DMS53 (cell line): ENCODE measurements at places on chromosomes 11 and 22.

DNA sequence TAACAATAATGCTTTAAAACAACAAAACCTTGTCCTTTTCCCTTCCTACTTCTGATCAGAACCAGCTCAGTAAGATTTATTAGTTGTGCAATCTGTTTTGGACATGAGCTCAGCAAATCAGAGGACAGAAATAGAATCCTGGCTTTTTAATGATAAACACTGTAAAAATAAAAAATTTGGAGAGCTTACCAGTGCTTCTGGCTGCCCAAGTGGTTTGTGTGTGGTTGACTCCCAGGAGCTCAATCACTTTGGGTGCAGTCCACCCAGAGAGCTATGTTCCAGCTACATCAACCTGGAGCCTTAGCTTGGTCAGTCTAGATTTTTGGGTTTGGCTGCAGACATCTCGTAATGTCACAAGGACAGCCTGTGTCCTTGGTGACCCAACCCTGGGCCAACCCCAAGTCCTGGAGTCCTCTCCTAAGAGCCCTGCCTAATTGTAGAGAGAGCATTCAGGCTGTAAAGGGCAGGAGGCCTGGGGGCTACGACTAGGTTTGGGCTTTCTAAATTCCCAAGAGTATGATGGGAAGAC lies 28.5 kb downstream of the CD44 start:
- DNase-seq = no peak

- DNase-seq = no peak
These were observed 29.8 kb downstream of the CABIN1 start for GRCh38 chr22:24040946-24041345.

DNA sequence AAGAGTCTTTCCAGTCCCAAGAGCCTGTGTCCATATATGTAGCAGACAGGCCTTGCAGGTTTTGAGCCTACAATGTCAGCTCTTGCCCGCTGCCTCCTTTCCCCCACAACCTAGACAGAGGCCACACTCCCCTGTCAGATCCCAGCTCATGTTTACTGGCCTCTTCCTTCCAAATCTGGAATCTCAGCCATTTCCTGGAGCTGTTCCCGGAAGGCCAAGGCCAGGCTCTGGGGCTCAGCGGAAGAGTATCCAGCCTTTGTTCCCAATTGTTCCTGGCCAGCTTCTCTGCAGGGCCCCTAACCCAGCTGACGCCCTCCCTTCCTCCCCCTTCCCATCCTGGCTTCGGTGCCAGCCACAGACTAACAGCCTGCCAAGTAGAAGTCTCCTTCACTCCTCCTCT lies 1.0 kb upstream of the ROBO4 start:
- no peak for DNase-seq

DNA sequence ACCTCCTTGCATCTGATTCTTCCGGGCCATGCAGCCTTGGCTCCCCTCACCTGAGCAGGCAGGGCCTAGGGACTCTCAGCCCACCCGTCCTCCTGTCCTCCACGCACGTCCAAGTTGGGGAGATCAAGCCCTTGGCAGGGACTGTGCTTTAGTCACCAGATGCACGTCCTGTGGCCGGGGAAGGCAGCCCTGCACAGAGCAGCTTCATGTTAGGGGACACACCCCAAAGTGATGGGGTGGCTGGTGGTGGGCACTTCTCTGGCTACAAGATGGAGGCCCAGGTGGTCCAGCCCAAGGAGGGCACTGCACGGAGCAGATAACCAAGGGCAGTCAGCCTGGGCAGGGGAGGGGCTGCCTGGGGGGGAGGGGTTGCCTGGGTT lies 1.2 kb downstream of the MUC5B start:
- no peak for DNase-seq

DNA sequence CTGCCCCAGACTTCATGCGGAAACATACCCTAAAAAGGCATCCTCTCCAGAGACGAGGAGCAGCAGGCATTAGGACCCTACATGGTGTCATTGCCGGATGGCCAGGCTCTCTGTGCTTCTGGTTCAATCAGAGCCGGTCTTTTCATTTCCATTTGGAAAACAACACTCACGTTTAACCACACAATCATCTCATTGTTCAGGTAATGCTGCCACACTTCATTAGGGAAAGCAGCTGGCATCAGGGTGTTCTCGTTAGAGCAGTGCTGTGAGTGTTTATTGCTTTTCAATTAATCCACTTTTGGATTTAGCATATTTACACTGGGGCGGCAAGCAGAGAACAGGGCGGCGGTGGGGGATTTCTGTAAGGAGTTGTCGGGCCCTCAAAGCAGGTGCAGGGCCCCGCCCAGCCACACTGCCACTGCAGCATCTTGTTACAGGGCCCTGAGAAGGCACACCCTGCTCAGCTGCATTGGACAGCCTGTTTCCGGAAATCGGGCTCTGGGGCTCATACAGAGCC lies 338.6 kb downstream of the SHANK2 start:
- DNase-seq = peak; percentile 69

GRCh38 chr11:15471048-15471894 lies 356.5 kb downstream of the INSC start:
- DNase-seq = peak; percentile 85

GRCh38 chr11:88312628-88313027 lies 24.9 kb downstream of the CTSC start:
- no peak for DNase-seq

DNA sequence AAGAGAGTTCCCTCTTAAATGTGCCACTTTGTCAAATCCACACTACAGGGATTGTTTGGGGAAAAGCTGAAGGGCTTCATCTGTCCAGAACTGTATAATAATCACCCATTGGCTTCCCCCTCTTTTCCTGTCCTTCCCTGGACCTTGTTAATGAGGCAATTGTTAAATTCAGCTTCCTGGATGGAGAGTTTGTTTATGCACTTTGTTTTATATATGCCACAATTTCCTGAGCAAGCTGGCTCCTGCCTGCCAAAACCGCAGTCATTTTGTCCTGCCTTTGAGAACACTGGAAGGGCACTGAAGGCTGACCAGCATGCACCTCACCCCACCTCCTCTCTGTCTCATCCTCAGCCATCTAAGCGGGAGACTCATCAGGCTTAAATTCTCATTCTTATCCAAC lies 86.2 kb downstream of the MSANTD4 start:
- DNase-seq = peak; percentile 42

DNA sequence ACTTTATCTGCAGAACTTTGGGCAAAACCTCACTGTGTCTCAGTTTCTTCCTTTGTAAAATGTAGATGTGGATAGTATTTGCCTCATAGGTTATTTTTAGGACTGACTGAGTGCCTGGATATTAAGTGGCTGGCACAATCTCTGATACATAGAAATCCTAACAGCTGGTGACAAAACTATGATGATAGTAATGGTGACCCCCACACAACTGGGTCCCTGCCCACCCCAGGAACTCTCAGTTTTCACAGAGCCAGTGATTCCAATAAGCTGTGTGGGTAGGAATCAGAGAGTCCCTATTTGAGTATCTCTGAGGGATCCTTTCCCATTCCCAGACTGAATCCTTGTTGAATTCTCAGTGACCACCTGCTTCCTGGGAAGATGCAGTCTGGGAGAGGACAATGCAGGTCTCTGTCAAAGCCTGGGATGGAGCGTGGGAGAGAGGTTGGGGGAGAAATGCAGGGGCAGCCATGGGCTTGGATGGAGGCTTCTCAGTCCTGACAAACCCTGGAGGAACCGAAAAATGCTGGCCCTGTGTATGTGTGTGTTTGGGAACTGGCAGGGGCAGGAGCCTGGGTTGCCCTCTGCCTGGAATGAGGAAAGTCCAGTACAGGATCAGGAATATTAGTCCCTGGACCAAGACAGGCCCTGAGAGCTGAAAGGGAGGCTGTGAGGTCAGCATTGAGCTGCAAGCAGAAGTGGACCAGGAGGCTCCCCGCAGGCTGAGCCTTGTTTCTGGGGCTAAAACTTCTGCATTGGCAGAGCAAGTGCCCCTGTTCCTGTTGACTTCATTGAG lies 6.1 kb upstream of the P2RY6 start:
- DNase-seq = no peak

GRCh38 chr11:65692367-65692766 lies 19.7 kb upstream of the KAT5 start:
- no peak for DNase-seq

- peak; percentile 77 for DNase-seq
These were observed 11.1 kb downstream of the POLR3H start for GRCh38 chr22:41532908-41533825.

- DNase-seq = no peak
These were observed 36.6 kb upstream of the MUC15 start for GRCh38 chr11:26608507-26609146.

GRCh38 chr22:28560046-28560742 lies 119.4 kb downstream of the TTC28 start:
- DNase-seq = no peak

DNA sequence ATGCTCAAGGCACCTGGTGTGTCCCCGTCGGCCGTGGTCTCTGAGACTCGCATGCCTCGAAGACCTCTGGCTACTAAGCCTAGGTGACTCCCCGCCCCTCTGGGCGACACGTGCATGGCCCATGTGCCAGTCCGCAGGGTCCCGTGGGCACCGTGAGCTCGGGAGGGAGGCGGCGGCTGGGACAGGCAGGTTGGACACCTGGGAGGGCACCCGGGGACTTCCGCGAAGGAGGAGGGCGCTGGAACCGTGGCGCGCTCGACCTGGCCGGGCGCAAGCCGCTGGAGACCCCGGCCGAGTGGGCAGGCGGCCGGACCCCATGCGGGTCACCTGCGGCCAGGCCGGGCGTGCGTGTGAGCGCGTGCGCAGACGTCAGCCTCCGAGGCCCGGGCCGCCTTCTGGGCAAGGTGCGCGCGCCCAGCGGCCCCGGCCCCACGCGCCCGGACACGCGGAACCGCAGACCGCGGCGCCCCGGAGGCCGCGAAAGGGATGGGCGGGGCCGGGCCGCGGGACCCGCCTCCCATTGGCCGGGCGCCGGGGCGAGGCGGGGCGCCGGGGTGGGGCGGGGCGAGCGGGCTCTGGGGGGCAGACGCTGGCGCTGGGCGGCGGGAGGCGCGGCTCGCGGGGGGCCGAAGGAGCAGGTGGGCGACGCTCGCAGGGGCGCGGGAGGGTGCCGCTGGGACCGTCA lies 579 bp upstream of the RASD2 start:
- peak; percentile 51 for DNase-seq

DNA sequence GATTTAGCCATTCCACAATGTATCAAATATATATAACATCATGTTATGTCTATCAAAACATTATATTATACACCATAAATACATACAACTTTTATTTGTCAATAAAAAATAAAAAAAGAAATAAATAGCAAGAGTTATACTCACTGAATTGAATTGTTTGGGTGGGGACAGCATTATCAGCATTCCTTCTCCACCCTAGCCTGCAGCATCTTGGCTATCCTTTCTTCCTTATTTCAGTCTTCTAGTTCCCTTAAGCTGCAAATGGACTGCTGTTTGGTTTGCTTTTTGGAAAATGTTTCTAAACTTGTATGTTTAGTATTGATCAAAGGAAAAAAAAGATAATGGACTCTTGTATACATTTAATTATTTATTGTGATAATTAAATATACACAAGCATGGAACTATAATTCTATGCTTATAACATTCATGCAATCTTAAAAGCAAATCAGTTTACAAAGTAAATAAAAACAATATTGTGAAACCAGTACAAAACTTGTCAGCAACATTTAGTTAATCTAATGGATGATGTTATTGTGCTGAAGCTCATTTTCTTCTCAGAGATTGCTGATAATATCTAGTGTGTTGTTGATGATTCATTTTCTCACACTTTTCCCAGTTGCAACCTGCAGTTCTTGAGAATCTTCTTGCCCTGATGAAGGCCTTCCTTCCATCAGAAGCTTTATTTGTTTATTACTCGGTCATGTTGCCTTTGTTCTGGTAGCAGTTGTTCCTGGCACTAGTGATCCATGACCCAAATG lies 5.0 kb downstream of the ARHGAP42 start:
- no peak for DNase-seq

DNA sequence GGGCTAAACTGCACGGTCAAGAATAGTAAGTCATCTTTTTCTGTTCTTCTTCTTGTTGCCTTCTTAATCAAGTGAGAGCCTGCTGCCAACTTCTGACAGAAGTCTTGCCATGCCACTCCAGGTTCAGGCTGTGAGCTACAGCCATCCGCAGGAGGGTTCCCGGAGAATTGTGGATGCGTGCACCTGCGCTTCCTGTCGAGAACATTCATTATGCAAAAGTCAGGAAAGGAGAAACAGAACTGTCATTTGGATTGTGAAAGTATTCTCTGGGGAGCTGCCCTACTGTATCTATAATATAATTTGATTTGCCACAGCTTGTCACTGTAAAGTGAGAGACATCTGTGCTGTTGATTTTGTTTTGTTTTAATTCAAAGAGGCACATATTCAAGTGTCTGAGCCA lies 12.3 kb downstream of the IL17RA start:
- no peak for DNase-seq

- no peak for DNase-seq
These were observed 23.5 kb downstream of the WEE1 start for GRCh38 chr11:9596926-9597464.

- no peak for DNase-seq
These were observed 196.5 kb upstream of the UBASH3B start for GRCh38 chr11:122459064-122459463.

DNA sequence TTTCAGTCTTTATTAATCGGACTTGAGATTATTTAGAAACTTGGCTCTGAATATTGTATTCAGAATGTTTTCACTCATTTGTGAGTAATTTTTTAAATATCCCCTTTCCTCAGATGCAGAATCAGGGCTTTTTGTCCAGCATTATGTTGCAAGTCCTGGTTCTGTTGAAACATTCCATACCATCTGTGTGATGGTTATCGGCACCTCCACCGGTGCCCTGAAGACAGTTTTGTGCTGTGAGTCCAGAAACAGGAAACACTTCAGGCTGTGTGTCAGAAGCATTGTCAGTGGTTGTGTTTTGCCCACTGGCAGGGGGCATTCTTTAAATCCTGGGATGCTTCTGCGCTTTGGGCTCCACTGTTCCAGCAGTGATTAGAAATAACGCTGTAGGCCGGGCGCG lies 20.4 kb downstream of the CDPF1 start:
- no peak for DNase-seq

- no peak for DNase-seq
These were observed 51.7 kb upstream of the SHANK2 start for GRCh38 chr11:71304045-71304444.

DNA sequence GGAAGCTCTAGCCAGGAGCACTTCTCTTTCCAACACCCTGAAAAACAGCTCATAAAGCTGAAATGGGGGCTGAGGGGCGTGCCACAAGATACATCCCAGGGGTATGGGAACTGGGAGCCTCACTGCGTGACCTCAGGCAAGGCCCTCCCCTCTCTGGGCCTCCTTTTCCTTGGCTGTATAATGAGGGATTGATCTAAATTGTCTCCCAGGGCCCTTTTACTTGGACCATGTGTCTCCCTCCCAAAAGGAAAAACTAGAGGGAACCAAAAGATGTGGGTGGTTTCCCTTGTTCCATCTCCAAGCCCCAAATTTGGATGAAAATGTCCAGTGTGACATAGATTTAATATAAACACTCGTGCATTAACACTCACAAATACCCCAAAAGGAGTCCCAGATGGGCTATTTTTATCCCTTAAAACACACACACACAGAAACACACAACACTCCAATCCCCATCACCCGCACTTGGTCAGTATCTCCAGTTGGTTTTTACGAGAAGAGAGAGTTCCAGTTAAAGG lies 25.9 kb upstream of the SMTN start:
- DNase-seq = no peak

DNA sequence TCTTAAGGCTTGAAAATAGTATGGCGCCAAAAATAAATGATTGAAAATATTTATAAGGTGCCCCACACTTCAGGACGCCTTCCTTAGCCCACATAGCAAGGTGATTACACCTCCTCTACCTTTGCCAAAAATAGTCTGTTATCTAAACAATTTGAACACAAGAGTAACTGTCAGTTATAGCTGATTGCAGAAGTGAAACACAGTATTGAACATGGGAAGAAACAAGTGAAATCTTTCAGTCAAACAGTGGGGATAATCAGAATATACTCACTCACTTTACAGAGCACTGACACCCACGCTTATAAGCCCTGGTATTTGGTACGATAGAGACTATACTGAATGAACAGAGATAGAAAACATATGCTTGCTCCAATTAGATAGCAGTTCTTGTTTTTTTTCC lies 203.1 kb downstream of the RAB38 start:
- no peak for DNase-seq
